ENCODE measurements at places on chromosomes 6 and 20.

- DNase-seq = no peak
These were observed 20.2 kb upstream of the PIM1 start for GRCh38 chr6:37149745-37150144.

DNA sequence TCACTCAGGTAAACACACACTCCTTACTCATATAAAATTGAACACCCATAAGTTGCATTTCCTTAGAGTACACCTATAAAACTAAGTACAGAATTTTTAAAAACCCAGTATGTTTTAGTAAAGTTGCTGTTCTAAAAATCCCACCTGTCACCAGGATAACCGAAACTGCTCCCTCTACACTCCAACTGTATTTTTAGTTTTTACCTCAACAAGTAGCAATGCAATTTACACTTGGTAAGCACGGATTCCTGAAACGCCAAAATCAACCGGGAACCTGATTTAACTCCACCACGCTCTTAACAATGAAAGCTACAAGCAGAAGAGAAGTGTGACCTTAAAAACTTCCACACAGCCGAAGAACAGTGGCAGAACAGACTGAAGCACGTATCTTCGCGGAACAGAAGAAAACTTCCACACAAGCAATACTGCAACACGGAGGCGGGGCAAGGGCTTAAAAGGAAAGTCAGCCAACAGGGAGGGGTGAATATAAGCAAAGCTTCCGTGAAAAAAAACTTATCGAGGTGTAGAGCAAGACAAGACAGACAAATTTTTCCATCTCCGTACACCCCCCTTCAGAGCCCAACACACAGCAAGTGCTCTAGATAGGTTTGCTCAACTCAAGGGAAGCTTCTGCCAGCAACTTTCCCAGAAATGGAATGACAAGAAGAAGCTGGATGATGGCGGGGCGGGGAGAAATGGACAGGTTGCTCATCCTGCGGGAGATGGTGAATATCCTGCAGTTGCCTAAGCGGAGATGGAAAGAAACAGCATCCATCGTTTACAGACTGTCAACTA is 1.4 kb downstream of the STAU1 start:
- peak; percentile 66 for DNase-seq

- DNase-seq = no peak
These were observed 111.6 kb downstream of the SNX5 start for GRCh38 chr20:17856837-17857605.

DNA sequence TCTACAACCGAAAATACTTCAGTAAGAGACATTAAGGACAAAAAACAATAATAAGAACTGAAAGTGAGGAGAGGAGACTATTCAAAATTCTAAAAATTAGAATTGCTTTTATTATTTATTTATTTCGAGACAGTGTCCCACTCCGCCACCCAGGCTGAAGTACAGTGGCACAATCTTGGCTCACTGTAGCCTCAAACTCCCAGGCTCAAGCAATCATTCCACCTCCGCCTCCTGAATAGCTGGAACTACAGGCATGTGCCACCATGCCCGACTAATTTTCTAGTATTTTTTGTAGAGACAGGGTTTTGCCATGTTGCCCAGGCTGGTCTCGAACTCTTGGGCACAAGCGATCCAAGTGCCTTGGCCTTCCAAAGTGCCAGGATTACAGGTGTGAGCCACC is 123.1 kb downstream of the RNGTT start:
- no peak for DNase-seq

DNA sequence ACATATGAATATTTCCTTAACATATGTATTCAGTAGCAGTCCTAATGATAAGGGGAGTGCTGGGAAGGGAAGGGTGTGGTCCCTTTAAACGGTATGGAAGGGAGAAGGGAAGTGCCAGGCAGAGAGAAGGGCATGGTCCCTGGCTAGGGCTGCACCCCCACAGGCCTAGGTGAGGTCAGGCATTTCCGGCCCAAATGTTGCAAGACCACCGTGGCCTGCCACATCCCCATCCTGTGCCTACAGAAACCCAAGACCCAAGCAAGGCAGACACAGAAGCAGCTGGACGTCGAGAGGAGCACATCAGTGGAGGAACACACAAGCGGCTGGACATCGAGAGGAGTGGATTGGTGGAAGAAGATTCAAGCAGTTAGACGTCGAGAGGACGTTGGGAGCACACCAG is 5.9 kb downstream of the RRAGD start:
- no peak for DNase-seq

GRCh38 chr20:6637160-6637579 is 130.3 kb upstream of the BMP2 start:
- DNase-seq = no peak

- DNase-seq = no peak
These were observed 525.3 kb upstream of the HTR1E start for GRCh38 chr6:86412057-86412456.

- no peak for DNase-seq
These were observed 19.3 kb downstream of the MAVS start for GRCh38 chr20:3865887-3866407.

DNA sequence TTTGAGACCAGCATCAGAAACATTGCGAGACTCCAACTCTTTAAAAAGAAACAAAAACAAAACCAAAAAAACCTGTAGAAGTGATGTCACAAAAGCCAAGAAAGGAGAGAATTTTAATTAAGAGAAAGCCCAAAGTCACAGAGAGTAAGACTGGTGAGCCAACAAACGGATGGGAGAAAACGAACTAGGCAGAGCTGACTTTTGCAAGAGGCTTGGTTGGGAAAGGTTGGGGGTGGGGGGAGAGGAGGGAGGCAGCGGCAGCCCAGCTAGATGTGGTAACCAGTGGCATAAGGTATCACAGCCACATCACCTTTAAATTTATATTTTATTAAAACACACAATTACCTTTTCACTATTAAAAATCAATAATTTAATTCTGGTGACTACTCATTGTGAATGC is 23.5 kb downstream of the NOL7 start:
- DNase-seq = no peak

DNA sequence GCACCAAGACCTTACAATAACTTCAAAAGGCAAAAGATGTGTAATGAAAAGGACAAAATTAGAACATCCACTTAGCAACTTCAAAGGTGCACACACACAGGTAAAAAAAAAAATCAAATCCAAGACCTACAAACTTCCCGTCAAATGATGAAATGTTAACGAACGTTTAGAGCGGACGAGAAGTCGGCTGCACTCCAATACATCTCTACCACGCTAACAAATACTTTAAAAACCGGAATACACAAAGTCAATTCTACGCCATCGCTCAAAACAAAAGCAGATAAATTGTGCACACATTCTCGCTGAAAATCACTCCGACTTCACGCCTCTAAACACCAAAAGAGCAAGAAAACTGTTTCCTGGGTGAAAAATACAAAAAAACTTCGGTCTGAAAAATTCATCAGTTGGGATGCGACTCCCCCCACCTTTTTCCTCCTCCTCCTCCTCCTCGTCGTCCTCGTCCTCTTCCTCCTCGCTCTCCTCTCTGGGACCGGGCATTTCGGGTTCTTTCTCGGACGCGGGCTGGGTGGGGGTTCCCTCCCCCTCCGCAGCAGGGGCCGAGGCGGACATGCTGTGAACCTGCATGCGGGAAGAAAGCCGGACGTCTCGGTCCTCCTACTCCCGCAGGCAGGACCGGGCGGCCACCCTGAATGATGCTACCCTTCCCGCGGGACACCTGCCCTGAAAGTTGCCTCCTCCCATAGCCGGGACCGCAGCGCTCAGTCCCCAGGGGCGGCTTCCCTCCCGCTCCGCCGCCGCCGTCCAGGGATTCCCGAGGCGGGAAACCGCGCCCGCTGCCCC is 712 bp downstream of the DEK start:
- DNase-seq = peak; percentile 8

DNA sequence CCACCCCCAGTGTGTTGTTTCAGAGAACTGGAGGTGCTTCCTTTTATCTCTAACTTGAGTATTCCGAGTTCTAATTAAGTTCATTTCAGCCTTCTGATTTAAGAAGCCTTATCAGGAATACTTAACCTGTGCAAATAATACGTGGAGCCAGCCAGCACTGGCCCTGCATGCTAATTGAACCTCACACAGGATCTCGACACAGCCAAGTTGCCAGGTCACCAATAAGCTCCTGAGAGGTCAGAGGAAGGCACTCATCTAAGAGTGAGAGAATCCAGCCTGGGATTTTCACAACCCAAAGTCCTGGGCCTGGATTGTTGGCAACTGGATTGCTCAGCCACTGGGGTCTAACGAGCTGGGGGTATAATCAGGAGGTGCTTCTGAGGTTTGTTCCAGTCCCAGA is 157.7 kb upstream of the LRFN2 start:
- no peak for DNase-seq

DNA sequence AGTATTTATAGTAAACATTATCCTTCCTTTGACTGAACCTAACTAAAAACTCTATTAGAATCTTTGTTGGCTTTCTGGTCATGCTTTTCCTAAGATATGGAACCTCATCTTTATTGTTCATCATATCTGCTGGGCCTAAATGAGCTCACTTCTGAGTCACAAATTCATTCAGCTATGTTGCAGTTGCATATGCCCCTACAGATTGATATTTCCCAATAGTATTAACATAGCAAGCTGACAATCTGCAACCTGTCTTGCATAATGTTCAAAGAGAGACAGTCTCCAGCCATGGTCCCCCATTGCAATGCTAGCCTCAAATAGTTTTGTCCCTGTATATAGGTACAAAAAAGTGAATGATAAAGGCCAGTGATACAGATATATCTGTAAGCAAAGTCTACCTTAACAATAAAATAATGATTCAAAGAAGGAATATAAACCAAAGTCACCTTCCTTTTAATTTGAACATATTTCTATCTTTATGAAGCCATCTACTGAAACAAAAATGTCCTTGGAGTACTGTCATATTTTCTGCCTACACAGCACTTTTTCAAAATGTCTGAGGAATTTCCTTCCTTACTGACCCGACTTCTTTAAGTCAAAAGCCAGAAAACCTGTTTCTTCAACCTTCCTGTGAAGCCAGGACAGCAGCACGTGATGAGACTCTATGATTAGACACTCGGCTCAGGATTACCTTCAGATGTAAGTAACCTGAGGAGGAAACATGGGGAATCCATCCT is 140.7 kb downstream of the UBE3D start:
- DNase-seq = no peak

DNA sequence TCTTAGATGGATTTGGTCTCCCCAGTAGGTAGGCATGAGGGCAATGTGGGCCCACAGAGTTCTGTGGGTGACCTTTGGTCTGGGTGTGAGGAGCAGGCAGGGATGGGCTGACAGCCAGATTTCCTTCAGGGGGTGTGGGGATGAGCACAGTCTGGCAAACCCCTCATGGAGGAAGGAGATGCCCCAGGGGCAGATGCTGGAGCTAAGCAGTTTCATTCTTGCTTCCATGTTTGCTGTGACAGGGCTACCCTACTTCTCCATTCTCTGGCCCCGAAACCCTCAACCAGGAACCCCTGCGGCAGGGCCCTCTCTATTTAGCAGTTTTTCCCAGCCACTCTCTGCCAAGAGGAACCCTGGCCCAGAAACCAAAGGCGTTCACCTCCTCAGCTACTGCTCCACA is 40.4 kb downstream of the GCLC start:
- no peak for DNase-seq

DNA sequence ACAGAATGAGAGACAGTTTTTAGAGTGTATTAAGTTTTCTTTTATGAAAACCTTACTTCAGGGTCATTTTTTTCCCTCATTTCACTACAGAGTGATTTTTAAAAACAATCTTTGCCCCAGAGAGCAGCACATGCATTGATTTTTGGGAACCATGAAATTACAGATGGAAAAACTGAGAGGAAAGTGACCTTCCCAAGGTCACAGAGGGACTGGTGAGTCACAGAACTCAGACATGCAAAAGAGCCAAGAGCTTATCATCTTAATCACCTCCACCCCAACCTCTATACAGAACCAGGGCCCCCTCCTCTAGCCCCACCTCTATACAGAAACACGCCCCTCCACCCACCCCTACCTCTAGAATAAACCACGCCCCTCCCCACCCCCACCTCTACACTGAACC is 10.7 kb downstream of the PXMP4 start:
- DNase-seq = no peak

- no peak for DNase-seq
These were observed 148.3 kb downstream of the ZNF217 start for GRCh38 chr20:53445321-53445731.

GRCh38 chr6:37985355-37985754 is 165.8 kb downstream of the ZFAND3 start:
- no peak for DNase-seq

GRCh38 chr6:115358616-115359015 is 702.1 kb downstream of the FRK start:
- DNase-seq = no peak

GRCh38 chr6:81638366-81638765 is 114.1 kb downstream of the TENT5A start:
- no peak for DNase-seq

GRCh38 chr20:36313926-36314325 is 7.8 kb downstream of the DLGAP4 start:
- DNase-seq = no peak

DNA sequence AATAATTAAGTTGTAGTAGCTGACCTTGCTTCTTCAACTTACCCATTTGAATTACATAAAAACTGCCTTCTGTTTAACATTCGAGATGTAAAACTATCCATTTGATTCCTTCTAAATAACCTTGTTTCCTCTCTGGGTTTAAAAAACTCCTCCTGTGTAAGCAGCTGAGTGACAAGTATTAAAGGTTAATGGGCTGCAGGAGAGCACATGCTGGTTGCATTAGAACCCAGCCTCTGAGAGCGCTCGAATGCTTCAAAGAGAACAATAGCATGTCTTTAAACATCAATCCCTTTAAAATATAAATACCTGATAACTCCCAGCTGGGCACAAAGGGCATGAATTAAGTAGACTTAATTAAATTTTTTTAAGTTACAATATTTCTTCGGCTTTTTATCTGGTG is 215.8 kb downstream of the EYA4 start:
- DNase-seq = no peak

DNA sequence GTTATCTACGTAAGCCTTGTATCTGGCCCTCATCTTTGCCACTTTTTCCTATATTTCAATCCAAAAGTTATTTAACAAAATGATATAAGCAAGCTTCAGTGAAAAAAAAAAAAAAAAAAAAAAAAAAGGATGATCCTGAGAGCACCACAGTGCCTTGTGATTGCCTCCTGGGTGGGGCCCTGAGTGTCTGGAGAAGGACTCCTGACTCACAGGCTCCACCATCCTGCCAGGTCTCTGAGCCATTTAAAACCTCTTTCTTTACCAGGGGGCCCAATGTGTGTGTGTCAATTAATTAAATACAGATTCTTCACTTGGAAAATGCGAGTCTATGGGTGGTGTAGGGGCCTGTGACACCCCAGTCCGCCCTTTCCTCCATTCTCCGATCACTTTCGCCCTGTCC is 105.2 kb downstream of the SMOC2 start:
- DNase-seq = no peak

DNA sequence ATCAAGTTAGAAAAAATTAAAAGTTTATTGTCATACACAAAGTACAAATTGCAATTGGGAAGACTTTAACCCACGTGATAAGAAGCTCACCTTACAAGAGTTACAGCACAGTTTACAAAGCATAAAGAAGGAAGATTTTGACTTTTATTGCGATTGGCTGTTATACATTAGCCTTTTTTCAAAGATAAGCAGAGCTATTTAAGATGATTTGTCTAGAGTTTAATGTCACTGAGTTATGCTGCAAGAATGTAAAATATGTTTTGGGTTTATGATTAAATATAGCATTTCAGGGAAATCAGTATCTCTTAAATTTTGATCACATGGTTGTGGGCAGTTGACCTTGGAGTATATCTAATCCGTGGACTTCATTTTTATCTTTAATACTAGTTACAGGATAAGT is 664.2 kb upstream of the PTCHD4 start:
- no peak for DNase-seq

GRCh38 chr6:30091577-30092381 is 16.2 kb upstream of the RNF39 start:
- DNase-seq = no peak

GRCh38 chr20:37346236-37346534 is 245 bp downstream of the SRC start:
- no peak for DNase-seq

Measured in CD4-positive, alpha-beta T cell treated with Interleukin-6 at 100 ng/mL for 8 hours (primary cell).